ENCODE measurements at places on chromosomes 3 and 15.

DNA sequence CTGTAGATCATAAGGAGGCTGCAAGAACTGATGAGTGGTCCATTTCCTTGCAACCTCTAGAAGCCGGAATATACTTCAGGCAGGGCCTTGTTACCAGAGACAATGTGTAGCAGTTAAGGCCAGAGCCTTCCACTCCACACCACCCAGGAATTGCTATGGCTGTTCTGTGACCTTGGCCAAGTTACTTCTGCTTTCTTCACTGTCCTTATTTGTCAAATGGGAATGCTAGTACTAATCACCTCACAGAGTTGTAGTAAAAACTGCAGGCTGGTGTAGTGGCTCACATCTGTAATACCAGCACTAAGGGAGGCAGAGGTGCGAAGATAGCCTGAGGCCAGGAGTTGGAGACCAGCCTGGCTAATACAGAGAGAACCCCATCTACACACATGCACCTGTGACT is 28.7 kb upstream of the RPN1 start:
- DNase-seq, result no peak

DNA sequence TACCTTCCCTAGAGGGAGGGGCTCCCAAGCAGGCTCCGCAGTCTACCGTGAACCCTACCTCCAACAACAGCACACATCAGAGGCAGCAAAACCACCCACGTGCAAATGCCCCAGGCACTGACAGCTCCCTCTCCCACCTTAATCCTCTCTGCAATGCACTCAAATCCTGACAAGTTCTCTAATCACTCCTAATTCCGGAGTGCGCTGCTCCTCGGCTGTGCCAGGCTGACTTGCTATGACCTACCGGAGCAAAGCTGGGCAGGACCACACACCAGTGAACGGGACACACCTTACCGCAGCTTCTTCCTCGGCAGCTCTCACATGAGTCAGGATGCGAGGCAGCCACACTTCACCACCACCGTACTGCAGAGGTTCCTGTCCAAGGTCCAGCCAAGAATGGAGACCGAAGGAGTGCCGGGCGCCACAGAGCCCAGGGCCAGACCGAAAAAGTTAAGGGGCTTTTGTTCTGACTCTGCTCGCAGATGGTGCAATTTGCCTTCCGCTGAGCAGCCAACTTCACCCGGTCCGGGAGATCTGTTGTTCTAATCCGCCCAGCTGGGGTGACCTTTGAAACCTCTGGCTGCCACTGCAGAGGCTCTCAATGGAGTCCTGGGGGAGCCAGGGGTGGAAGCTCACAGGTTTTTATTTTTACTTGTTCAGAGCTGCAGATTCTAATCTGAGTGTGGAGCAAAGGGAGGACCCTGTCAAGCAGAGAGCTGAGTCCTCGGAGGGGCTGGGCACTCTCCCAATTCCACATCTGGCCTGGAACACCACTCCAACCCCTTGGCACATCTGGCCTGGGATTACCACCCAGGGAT is 84.4 kb downstream of the MYLK start:
- peak; percentile 44 for DNase-seq

DNA sequence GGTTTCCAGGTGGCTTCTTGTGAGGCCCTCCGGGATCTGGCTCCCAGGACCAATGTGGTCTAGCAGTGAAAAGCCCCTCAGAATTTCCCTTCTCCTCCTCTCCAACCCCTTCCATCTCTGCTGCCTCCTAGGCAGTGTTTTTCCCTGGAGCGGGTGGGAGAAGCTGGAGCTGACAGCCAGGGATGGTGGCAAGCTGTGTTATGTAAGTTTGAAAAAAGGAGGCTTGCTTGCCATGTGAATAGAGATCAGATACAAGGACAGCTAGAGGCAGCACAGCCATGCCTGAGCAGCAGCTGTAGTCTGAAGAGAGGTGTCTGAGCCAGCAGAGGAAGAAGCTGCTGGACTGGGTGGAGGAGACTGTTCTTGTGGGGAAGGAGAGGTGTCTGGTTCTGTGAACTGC is 20.6 kb downstream of the SNAPC5 start:
- DNase-seq, result no peak

DNA sequence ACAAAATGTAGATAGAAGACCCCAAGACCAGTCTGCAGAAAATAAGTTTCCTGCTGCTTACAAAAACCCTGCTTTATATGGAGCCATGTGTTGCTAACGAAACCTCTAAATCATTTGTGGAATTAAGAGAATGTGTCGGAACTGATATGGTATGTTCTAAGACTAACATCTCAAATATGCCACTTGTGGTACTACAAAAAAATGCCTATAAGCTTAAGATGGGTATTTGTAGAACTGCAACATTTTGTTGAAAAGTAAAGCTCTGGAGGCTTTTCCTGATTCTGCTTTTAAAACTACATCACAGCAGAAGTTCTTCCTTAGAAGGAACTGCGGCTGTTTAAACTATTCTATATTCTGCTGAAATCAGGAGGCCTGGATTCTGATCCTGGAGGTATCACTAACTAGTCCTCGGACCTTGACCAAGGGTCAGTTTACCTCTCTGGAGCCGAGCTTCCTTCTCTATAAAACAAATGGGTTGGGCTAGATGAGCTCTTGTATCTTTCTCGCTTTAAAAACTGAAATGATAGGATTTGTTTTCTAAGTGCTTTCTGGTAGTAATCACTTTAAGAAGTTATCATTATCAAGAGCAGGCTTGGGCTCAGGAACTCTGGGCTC is 74.9 kb downstream of the RAD18 start:
- DNase-seq, result peak; percentile 95

DNA sequence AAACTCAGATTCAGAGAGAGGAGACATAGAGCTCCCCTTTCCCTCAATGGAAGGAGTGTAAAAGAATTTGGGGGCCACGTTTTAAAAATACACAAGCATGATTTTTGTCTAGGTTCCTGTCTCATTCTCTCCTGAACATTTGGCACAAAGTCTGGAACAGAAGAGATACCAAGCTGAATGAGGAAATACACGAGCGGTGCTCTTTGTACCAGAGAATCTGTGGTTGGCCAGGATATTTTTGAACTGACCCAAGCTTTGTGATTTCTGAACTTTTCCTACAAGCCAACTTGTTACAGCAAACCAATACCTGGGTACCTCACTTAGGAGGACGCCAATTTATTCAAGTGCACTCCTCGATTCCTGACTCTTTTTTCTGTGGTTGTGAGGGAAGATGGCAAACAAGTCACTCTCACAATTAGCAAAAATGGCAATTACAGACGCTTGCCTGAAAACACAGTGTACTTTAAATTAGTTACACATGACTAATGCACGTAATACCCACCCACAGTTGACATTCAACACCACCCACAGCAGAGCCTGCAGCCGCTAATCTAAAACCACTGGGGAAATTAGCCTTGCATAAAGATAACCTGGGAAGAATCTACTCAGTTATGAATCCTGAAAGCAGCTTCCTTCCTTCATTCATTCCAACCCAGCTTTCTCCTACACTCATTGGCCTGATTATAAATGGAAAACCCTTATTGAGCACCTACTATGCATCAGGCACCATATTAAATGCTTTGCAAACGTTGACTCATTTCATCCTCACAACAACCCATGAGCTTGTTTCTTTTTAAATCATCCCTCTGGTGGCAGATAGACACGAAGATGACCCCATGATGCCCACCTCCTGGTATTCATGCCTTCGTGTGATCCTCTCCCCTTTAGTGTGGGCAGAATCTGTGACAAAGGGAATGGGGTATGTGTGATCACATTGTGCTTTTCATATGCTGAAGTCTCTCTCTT is 293.5 kb downstream of the KBTBD8 start:
- DNase-seq, result no peak

- peak; percentile 22 for DNase-seq
Measured at GRCh38 chr3:115836944-115837343, 213.6 kb downstream of the GAP43 start.

- no peak for DNase-seq
Measured at GRCh38 chr3:73622091-73622805, 2.5 kb downstream of the PDZRN3 start.

- no peak for DNase-seq
Measured at GRCh38 chr3:10356461-10356981, 35.6 kb upstream of the SEC13 start.

- peak; percentile 87 for DNase-seq
Measured at GRCh38 chr3:131688370-131688769, 185.6 kb upstream of the MRPL3 start.

DNA sequence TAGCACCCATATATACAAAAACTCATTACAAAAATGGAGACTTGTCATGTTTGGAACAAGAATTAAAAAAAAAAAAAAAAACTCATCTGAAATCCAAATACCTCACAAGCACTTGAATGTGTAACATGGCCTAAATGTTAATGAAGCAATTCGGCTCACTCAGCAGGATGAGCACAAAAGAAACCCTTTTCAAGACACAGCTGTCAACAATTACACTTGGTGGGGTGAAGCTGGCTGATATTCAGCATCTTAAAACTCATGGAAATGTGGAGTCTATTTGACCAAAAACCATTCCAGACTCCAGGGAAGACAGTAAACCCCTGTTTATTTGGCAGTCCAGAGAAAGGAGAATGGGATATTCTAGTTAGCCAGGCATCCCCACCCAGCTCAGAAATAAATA is 205.4 kb upstream of the TSC22D2 start:
- DNase-seq, result peak; percentile 26

- DNase-seq, result no peak
Measured at GRCh38 chr3:115469649-115470048, 153.7 kb upstream of the GAP43 start.

GRCh38 chr3:52773361-52774065 is 2.8 kb upstream of the NEK4 start:
- no peak for DNase-seq

- no peak for DNase-seq
Measured at GRCh38 chr3:140439527-140439926, 238.3 kb upstream of the TRIM42 start.

GRCh38 chr3:142723665-142723967 is 218 bp upstream of the TRPC1 start:
- DNase-seq, result no peak

DNA sequence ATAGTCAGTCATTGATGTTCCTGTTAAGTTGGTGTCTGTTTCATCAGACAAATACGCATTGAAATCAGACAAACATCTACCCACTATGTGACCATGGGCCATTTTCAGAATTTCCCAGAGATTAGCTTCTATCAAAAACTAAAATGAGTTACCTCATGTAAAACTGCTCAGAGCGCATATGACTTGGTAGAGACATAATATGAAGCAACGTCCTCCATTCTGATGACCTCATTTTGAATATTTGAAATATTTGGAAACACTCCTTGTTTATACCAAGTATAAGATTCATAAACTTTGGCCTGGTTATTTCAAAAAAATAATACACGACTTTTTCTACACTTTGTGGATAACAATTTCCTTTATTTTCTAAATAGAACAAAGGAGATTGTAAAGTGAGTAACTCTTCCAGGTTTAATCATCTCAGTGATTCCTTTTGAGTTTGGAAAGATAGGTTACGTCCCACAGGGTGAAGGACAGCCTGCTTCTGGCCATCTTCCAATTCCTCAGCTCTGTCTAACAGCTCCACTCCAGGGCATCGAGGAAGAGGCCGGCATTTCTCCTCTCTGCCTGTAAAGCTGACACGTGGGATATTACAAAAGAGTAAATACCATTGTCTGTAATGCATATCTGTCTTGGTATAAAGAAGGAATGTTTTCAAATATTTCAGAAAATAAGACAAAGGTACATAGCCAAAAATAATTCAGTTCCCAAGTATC is 122.6 kb downstream of the CADM2 start:
- peak; percentile 1 for DNase-seq

- DNase-seq, result peak; percentile 81
Measured at GRCh38 chr3:46114323-46114988, 87.2 kb upstream of the XCR1 start.

GRCh38 chr15:39555885-39556284 is 25.0 kb upstream of the THBS1 start:
- DNase-seq, result peak; percentile 42

DNA sequence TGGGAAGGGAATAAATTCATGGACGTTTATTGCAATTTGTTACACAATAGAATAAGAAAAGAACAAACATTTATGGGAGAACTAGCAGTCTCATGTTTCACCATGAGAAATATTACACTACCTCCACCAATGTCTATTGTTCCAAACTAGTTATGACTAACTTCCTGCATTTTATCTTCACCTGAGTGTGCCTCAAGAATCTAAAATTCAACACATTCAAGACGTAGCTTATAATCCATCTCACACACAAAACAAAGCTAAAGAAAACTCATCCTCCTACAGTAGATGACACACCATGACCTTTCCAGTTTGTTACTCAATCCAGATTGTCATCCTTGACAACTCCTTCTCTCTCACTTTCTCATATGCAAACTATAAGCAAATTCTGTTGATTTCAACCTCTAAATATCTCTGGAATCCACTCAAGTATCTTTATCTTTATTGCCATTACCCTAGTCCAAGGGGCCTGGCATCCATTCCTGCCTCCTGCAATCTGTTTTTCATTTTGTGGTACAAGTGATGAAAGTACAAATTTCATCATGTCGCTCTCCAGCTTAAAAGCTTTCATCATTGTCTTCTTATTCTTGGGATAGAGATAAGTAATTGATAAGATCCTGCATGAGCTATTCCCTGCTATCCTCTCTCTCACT is 229.9 kb downstream of the NR2F2 start:
- DNase-seq, result peak; percentile 1
